ENCODE measurements at places on chromosomes 2 and 18.
A peak's percentile ranks its signal among the peaks of the same experiment; 100 is the strongest.

GRCh38 chr2:11343650-11344341, 640 bp downstream of the ROCK2 start:
- DNase-seq = peak; percentile 6

DNA sequence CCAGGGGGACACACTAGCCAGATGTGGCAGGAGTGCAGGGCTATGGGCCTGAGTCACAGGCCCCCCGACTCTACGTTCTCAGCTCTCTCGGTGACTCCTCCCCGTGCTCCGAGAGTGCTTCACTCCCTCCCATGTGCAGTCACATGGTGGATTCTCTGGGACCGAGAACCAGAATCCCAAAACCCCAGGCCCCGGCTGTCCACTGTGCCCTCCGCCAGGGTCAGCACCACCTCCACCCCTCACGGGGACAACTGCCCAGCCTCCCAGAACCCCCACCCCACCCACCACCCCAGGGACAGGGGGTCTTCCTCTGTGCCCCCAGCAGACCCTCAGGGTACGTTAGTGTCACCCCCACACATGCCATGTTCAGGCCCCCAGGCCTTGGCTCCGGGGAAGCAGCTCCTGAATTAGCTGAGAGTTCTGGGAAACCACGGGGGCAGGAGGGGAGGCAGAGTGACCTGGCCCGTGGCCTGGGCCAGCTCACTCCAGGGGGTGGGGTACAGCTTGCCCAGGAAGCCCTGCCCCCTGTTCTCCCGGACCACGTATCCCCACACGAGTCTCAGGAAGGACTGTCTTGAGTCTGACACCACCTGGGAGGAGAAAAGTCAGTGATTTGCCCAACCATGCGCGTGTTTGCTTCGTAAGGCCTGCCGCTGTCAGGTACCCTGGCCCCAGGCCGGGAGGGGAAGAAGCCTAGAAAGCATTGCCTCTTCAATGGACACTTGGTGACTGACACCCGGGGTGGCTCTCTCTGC, 4.4 kb downstream of the RAMP1 start:
- DNase-seq = no peak

- no peak for DNase-seq
Measured at GRCh38 chr2:127743477-127744026, 42.3 kb downstream of the SFT2D3 start.

GRCh38 chr2:12070581-12070980, 324.1 kb downstream of the LPIN1 start:
- no peak for DNase-seq

- peak; percentile 9 for DNase-seq
Measured at GRCh38 chr18:47204908-47205522, 28.9 kb upstream of the IER3IP1 start.

DNA sequence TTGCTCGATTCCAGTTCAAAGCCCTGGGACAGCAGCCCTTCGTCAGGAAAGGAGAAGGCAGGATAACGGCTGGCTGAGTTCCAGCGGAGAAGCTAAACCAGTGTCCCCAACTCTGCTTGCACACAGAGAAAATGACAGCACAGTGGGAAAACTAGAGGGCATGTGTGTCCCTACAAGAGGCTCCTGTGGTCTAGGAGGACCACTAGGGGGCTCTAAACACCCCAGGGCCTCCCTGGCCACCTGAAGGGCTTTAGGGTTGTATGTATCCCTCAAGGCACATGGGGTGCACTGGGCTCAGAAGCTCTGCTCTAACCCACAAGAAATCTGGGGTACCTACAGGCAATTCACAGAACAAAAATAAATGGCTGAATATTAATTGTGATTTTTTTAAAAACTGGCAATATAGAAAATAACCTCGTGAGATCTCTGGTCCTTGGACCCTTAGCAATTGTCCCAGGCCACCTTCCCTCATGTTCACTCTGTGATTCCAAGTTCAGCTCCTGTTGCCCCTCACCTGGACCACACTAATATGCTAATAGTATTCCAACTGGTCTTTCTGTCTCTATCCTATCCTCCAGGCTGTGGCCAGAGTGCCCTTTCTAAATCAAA, 17.5 kb downstream of the STAT1 start:
- no peak for DNase-seq

GRCh38 chr18:26470011-26470637, 78.2 kb downstream of the KCTD1 start:
- DNase-seq = no peak

Measured in stimulated activated CD4-positive, alpha-beta T cell treated with anti-CD3 and anti-CD28 coated beads, Interleukin-2, amount 100 ng/mL, for 4 hours (primary cell).